ENCODE measurements at places on chromosomes 4 and X. TPM values are rescaled to one million over a fixed set of nuclear protein-coding genes. Genes with fewer than 3 reads are reported as not detected.

GRCh38 chr4:25950461-25951389 is 36.7 kb downstream of the SMIM20 start:
- no peak for DNase-seq

DNA sequence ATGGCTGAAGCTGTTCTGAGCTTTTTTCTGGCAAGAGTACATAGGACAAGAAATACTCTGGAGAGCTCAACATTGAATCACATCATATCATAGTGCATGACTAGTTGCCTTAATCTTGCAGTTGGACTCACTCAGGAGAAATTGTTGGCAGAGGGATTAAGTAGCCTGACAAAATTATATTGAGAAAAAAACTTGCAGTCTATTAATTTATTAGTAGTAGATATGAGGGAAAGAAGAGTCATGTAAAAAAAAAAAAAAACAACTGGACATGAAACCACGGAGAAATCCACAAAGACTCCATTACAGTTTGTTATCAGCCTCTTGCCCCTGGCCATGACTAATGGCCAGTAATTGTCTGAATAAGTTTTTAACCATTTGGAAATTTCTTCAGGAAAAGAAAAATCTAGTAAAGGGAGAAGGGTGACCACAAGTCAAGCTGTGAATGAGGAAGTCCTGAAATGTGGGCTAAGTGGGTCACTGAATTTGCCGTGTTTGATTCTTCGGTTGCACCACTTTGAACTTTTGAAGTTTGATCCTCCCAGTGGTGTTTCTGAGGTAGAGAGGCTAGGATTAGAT is 45.6 kb downstream of the FHL1 start:
- DNase-seq, result peak; percentile 50

- no peak for DNase-seq
Measured at GRCh38 chr4:106495476-106495875, 126.9 kb upstream of the GIMD1 start.

- peak; percentile 10 for DNase-seq
Measured at GRCh38 chr4:20723019-20723418, 22.8 kb downstream of the PACRGL start.

Gene ARSJ
- total RNA-seq, result 0.85 TPM

Gene VEGFC
- total RNA-seq, result 4.3 TPM

DNA sequence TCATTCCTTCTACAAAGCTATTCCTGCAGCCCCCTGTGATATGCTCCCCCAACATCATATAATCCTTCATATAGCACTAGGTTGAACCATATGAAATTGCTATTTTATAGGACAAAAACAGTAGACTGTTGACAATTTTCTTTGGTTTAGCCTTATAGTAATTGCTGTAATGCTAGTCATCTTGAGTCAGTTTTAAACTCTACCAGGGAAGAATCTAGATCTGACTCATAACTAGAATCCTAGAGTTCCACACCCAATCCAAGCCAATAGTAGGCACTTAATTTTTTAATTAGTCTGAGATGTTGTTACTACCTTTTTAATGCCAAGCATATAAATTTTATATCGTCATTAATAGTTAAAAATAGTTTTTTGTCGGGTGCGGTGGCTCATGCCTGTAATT is 136.8 kb downstream of the CHRNA9 start:
- no peak for DNase-seq

GRCh38 chr4:167282171-167282864 is 48.0 kb upstream of the SPOCK3 start:
- no peak for DNase-seq

DNA sequence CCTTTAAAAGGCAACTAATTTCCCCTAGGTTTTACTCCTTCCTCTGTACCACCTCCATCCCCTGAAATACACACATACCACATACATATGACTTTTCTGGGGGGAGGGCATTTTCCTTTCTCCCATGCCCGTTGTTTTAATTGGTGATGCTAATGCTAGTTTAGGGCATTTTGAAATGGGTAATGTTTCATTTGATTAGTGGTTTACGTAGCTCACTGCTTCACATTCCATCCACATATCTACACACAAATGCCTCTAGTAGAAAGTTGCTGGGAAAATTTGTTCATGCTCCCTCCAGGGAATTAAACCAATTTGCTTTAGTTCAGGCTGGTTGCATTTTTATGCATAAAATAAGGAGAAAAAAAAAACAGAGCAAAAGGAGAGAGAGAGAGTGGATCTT is 231.2 kb downstream of the FRAS1 start:
- DNase-seq, result no peak

- DNase-seq, result peak; percentile 83
Measured at GRCh38 chr4:111400741-111401140, 744.5 kb upstream of the FAM241A start.

- DNase-seq, result no peak
Measured at GRCh38 chr4:136001791-136002190, 1530.5 kb downstream of the PCDH18 start.

DNA sequence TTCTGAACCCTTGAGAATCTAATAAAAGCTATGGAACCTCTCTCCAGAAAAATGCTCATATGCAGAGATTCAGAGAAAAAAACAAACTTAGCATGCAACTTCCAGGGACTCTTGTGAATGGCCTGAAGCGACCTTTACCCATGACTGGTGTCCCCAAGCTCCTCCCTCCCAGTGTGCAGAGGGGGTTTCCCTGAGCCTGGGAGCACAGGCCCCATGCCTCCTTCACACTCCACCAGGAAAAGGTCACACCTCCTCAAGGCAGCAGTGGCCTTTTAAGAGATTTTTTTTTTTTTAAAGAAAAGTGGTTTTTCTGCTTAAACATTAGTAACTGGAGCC is 13.3 kb upstream of the UBA6 start:
- DNase-seq, result no peak

Gene ZNF711
- 11.4 TPM for total RNA-seq

Gene OPRPN
- not detected for total RNA-seq

- peak; percentile 52 for DNase-seq
Measured at GRCh38 chr4:107825072-107825824, 516 bp downstream of the SGMS2 start.

GRCh38 chr4:88169298-88169697 is 10.9 kb upstream of the ABCG2 start:
- no peak for DNase-seq

- no peak for DNase-seq
Measured at GRCh38 chr4:15836362-15836761, 58.2 kb downstream of the CD38 start.

DNA sequence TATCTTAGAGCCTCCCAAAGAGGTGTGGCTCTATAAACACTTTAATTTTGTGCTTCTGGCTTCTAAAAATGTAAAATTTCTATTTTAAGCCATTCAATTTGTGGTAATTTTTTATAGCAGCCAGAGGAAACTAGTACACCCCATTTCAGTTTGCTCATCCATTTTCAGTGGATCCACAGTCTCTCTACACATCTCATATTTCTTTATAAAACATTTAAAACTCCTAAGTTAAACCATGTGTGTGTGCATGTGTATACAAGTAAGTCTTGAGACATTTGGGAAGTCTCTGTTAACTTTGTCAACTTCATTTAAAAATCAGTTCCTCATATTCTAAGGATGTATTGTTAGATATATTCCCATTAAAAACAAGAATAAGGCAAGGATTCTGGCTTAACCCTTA is 273.2 kb downstream of the IL15 start:
- no peak for DNase-seq

GRCh38 chr4:151689211-151689991 is 71.4 kb downstream of the GATB start:
- DNase-seq, result no peak

Gene AKAP14
- not detected for total RNA-seq

Gene RASL11B
- 50.0 TPM for total RNA-seq

DNA sequence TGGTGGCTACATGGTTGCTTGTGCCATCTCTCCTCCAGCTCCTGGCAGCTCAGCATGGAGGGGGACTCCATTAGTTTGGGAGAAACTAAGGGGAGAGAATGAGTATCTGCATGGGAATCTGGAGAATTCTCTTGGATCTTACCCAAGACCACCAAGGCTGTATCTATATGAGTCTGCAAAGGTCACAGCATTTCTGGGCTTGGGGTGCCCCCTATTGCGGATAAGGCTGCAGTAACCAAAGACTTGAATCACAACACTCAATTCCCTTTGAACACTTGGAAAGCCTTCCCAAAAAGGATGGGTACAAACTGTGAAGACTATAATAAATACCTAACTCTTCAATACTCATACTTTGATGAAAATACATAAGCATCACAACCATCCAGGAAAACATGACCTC is 623.5 kb upstream of the NR3C2 start:
- no peak for DNase-seq

DNA sequence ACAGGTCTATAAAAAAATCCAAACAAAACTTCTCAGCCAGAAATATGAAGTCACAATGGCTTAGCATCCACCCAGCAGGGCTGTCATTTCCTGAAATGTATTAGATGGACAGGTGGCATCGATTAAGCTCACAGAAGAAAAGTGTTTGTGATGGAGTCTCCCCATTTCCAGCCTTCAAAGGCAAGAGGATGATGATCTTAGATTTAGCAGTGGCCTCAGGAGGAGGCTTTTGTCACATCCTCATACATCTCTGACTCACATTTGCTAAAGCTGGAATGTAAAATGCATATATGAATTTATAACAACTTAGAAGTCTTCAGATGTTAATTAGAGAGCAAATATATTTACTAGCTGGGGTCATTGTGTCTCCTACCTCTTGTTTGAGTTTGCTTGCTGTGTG is 441.9 kb downstream of the SPRY1 start:
- no peak for DNase-seq

Gene AGA
- 7.2 TPM for total RNA-seq

Gene NCAPG
- total RNA-seq, result 25.1 TPM

Gene NEXMIF
- total RNA-seq, result 1.0 TPM

- DNase-seq, result peak; percentile 53
Measured at GRCh38 chrX:109856974-109857373, 123.9 kb upstream of the ACSL4 start.

DNA sequence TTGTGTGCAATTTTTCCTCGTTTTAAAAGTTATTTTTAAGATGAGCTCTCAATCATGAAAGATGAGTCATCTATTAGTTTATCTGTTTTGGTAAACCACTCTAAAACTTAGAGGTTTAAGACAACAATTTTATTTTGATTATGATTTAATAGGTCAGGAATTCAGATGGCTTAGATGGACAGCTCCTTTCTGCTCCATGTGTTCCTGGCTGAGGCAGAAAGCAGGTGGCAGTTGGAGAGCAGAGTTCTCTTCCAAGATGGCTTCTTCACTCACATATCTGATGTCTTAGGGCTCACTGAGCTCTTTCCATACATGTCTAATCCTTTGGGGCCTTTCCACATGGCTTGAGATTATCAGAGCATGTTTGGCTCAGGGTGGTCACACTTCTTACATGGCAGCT is 48.3 kb upstream of the GRPR start:
- DNase-seq, result no peak

Gene LDB2
- 7.4 TPM for total RNA-seq

GRCh38 chr4:104429150-104429741 is 65.4 kb downstream of the CXXC4 start:
- no peak for DNase-seq

DNA sequence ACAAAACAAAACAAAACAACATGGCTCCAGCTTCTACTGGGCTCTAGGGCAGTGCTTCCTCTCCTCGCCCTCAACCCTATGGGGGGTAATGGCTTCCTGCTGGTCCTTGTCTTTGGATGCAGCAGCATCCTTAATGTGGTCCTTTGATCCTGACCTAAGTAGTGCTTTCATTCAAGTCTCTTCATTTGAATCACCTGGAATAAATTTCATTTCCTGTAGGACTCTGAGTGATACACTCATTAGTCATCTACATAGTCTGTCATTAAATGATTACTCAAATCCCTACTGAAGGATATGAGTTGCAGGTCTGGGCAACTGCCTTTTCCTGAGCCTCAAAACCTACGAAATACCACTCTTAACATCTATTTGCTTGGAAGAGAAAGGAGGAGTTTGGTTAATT is 54.5 kb downstream of the RHOH start:
- no peak for DNase-seq

DNA sequence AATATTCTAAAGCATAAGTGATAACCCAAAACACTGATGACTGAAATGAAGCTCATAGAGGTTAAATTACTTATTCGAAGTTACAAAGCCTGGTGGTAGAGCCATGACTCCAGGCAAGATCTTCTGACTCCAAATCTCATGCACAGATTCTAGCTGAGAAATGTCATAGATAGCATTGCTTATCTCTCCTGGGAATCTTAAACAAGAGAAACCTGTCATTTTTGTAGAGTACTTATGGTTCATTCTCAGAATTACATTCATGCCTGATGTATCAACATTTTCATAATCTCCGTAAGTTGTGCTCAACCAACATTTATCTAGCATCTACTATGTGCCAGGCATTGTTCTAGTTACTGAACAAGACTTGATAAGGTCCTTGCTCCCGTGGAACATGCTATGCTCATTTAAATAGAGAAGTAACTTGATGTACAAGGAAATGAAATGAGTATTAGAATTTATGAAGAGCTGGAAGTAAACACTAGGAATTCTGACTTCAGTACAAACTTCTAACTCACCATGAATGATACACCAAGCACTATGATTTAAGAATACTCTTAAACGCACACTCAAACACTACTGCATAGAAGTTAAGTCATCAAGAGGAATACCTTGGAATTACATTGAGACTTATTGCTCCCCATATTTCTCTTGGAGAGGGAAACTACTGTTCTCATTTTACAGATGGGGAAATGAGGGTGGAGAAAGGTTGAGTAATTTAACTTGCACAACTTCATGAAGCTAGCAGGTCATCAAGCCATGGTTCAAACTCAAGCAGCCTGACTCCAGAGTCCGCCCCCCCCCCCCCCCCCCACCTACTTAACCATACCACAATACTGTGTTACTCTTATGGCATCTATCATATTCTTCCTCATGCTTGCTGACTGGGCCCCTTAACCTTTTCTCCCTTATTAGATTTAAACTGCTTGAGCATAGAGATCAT is 45.4 kb downstream of the MBNL3 start:
- DNase-seq, result no peak

Gene SYP
- 0.45 TPM for total RNA-seq

GRCh38 chr4:82491251-82491960 is 61.0 kb downstream of the ENOPH1 start:
- DNase-seq, result no peak

- no peak for DNase-seq
Measured at GRCh38 chrX:80765220-80765625, 44.5 kb downstream of the BRWD3 start.

Gene JCHAIN
- not detected for total RNA-seq

DNA sequence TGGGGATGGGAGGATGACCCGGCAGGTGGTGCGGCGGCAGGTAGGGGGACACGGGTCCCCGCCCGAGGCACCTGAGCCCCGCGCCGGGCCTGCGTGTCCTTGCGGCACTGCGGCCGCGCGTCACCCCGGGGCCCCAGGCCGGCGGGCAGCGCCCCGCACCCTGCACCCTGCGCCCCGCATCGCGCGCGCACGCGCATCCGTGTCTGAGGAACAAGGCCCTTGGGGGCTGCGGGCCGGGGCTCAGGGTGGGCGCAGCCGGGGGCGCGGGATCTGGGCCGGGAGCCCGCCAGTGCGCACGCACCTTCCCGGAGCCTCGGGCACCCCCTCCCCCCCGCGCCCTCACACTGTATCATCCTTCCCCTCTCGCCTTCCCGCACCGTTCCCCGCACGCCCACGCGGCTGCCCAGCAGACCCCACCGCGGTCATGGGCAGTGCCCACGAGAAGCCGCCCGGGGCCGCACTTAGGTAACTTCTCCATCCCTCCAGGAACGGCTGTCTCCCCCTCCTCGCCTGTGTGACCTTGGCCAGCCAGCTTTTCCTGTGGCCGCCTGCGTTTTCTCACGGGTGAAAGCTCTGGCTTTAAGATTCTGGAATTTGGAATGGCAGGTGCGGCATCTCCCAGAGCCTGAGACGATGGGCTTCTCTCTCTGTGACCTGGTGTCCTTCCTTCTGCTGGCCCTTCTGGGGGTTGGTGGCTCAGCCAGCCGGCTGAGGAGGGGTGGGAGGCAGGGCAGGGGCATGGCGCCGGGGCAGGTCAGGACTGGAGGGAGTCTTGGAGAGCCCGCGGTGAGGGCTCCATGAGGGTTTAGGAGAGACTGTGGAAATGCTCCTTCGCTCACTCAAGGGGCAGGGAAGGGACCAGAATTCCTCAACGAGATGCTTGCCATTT is 748 bp downstream of the ATP2B3 start:
- no peak for DNase-seq

Data from cardiac muscle cell (in vitro differentiated cells and primary cell).